ENCODE measurements at places on chromosomes 11 and 22.
A peak's percentile ranks its signal among the peaks of the same experiment; 100 is the strongest.

GRCh38 chr11:37841016-37841415 is 1243.0 kb upstream of the RAG2 start:
- H3K27ac ChIP-seq, result no peak overlapping the region
- no peaks in the 10 kb centered on the region for H3K36me3 ChIP-seq
- H3K27me3 ChIP-seq, result no peaks in the 10 kb centered on the region

- H3K4me3 ChIP-seq, result peak overlapping the region; percentile 94
- no peaks in the 10 kb centered on the region for H3K27me3 ChIP-seq
- peak overlapping the region; percentile 84 for H3K27ac ChIP-seq
- H3K4me1 ChIP-seq, result peaks cover 14% of the 10 kb centered on the region
- no peaks in the 10 kb centered on the region for H3K36me3 ChIP-seq
These were observed 598 bp downstream of the CABIN1 start for GRCh38 chr22:24011735-24012068.

DNA sequence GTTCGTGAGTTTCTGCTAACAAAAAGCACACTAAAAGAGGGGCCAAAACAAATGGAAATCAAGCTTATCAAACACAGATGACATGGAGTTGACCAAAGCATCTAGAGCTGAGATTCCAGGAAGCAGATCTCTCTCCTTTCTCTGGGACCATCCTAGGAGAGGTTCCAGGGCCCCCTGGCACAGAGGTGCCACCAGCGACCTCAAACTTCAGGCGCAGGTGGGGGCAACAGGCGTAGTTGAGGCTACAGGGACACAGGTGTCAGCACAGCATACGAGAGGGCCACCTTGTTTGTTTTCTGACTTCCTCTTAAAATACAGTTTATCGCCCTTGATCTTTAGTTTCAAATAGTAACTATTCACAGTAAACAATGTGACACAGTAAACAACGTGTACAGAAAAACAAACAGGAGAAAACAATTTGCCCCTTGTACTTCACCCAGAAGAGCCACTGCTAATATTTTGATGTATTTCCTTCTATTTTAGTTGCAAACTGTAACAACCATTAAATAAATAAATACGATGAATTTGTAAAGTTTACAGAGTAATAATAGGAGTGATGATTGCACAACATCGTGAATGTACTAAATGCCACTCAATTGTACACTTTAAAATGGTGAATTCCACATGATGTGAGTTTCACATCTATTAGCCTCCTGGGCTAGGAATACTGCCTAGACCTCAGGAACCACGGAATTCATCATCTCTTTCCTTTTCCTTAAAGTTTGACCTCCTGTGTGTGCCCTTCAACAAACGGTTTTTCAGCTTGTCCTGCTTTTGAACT is 52.2 kb downstream of the IGLL5 start:
- no peak for DNase-seq
- H3K4me3 ChIP-seq, result no peak overlapping the region
- H3K27ac ChIP-seq, result no peak overlapping the region
- H3K27me3 ChIP-seq, result peaks cover 31% of the 10 kb centered on the region
- no peaks in the 10 kb centered on the region for H3K4me1 ChIP-seq

DNA sequence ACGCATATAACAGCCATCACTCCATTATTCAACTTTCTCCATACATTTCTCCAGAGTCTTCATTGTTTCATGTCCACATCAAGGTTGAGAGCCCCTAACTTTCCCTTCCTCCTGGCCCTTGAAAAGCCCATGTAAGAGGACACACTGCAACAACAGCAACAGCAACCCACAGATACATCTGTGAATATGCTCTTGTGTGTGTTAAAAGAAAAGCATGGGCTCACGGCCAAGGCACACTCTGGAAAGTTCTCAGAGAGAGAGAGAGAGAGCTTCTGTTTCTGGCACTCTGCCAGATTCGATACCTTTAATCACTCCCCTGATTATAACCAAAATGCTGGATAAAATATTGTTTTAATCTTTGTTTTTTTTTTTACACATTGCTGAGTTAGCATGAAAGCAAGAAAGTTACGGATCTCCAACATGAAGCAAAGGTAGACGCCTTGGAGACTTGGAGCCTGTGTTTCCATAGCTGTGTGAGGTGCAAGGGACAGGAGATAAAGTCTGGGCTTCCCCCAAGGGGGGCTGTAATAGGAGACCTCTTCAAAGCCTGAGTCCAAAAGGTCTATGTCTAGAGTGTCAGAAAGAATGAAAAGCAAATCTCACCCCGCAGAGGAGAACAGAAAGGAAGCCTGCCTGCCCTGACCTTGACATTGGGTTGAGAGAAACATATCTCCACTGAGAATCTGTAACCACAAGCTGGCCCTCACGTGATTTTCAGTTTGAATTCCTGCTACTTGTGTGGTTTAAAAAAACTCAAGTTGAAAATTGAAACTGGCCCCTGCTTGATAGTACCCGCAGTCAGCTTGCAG is 33.7 kb upstream of the MPPED1 start:
- no peak overlapping the region for H3K4me3 ChIP-seq
- DNase-seq, result no peak
- peaks cover 7% of the 10 kb centered on the region for H3K27me3 ChIP-seq
- no peak overlapping the region for H3K27ac ChIP-seq

DNA sequence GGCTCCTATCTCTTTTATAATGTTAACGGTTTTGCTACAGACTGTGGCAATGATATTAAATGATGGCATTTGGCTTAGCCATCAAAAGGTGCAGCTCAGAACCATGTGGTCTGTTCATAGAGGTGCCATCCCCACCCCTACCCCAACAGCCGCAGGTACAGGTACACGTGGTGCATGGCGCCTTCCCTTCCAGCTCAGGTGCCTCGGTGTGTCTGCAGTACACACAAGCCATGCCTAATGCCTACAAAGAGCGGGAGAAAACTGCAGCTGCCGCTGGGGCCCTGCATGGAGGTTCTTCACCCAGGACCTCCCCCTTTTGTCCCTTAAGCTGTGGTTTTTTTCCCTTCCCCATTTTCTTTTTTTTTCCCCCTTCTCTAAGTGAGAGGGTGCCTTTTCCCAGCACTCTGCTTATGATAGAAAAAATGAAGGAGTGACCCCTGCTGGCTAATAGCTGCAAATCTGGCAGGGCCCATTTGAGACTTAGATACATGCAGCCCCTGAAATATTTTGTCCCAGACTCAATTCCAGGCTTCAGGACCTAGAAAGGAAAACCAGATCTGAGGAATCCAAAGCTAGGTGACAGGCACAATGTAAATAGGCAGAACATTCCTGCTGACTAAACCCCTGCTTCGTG is 6.5 kb downstream of the OR52M1 start:
- no peaks in the 10 kb centered on the region for H3K36me3 ChIP-seq
- no peak for DNase-seq
- no peak overlapping the region for H3K27ac ChIP-seq
- H3K27me3 ChIP-seq, result no peaks in the 10 kb centered on the region
- H3K4me3 ChIP-seq, result no peak overlapping the region

- H3K4me1 ChIP-seq, result peaks cover 73% of the 10 kb centered on the region
- H3K27ac ChIP-seq, result peak overlapping the region; percentile 94
- no peaks in the 10 kb centered on the region for H3K27me3 ChIP-seq
- H3K36me3 ChIP-seq, result no peaks in the 10 kb centered on the region
- H3K4me3 ChIP-seq, result no peak overlapping the region
- DNase-seq, result no peak
These were observed 9.1 kb downstream of the MICAL2 start for GRCh38 chr11:12119502-12119901.

DNA sequence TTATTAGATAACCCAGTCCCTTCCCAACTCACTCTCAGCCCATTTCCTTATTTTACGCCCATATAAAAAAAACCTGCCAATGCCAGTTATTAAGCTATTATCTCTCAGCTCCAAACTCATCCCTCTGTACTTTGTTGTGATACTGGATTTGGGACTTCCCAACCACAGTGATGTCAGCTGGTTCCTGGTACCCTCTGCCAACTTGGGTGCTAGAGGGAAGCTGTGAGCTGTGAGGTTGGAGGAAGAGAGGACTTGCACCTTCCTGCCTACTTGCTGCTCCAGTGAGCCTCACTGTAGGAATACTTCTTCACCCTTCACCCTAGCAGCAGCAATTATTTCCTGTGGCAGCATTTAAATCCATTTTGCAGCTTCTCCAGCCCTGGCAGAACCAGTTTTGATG is 19.2 kb upstream of the CSF2RB start:
- DNase-seq, result no peak
- H3K4me1 ChIP-seq, result no peaks in the 10 kb centered on the region
- H3K27me3 ChIP-seq, result peaks cover 10% of the 10 kb centered on the region
- no peak overlapping the region for H3K27ac ChIP-seq
- H3K4me3 ChIP-seq, result no peak overlapping the region

- H3K27ac ChIP-seq, result no peak overlapping the region
- H3K4me1 ChIP-seq, result peaks cover 16% of the 10 kb centered on the region
- H3K27me3 ChIP-seq, result no peaks in the 10 kb centered on the region
- H3K4me3 ChIP-seq, result no peak overlapping the region
- no peak for DNase-seq
- no peaks in the 10 kb centered on the region for H3K36me3 ChIP-seq
These were observed 2.9 kb downstream of the IL18 start for GRCh38 chr11:112161012-112161411.

DNA sequence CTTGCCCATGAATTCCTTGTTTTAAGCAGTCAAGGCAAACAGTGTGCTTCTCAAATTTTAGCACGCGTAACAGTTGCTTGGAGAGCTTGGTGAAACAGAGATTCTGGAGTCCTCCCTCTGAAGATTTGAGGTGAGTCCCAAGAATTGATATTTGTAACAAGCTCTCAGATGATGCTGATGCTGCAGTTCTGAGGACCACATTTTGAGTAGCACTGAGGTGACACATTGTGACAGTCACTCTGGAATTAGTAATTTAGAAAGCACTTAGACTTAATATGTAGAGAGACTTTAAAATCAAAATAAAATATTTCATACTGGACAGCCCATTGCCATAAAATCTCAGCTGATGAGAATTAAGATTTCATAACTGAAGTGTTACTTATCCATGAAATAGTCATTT is 38.5 kb downstream of the DNAJC24 start:
- H3K4me1 ChIP-seq, result no peaks in the 10 kb centered on the region
- H3K4me3 ChIP-seq, result no peak overlapping the region
- H3K27me3 ChIP-seq, result no peaks in the 10 kb centered on the region

DNA sequence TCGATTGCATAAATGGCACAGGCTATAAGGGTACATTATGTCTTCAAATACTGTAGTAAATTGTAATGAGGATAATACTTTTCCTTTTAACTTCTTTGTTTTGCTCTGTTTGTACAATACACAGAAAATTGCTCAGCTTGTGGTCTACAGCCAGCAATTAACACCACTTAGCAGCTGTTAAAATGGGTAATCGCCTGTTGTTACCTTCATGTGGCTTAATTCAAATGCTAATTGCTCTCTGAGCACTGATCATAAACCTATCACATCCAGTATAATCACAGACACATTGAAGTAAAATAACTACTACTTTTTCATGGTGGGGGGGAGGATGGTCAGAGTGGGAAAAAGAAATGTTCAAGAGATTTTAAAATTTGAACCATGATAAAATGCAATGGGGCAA is 1164.1 kb upstream of the CNTN5 start:
- H3K4me1 ChIP-seq, result no peaks in the 10 kb centered on the region
- no peaks in the 10 kb centered on the region for H3K36me3 ChIP-seq
- no peak overlapping the region for H3K27ac ChIP-seq
- H3K4me3 ChIP-seq, result no peak overlapping the region

DNA sequence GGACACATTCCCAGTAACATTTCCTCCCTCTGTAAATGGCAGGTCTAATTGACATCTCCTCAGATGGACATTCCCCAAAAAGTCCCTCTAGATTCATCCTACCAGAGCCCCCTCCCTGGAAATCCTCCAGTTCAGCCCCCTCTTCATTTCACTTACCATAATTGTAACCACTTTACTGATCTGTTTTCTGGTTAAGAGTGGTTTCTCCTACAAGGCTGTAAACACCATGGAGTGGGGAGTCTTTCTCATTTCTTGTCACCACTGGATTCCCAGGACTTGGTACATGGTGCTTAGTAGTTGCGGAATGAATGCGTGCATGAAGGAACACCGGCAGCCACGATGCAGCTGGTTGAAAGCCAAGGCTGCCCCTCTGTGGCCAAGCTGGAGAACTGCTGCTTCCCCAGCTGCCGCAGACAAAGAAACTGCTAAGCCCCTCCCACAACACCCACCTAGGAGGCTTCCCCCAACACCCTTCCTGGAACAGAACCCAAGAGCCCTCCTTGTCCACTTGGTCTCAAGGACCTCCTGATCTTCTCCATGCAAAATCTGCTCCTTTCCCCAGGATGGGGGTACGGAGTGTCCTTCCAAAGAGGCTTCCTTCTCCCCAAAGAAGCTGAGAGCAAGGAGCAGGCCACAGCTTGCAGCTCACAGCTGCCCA is 18.6 kb upstream of the SCARF2 start:
- H3K27ac ChIP-seq, result no peak overlapping the region
- H3K4me1 ChIP-seq, result no peaks in the 10 kb centered on the region
- no peaks in the 10 kb centered on the region for H3K27me3 ChIP-seq
- peaks cover 7% of the 10 kb centered on the region for H3K36me3 ChIP-seq
- peak; percentile 70 for DNase-seq
- H3K4me3 ChIP-seq, result no peak overlapping the region

DNA sequence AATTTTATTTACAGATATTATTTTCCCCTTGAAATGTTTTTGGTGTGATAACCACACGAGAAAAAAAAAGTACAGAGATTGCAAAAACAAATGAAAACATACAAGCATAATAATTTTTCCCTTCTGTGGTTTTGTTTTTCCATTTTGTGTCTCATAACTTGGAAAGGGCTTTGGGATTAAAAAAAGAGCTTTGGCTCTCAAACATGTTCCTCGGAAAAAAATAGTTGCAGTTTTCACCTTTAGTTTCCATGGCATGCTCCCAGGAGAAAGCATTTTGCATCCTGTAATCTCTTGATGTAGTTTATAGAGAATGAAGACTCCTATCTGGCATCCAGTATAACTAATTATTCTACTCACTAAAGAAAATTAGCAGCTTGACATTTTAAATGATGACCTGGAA is 362.1 kb upstream of the PDGFD start:
- H3K27me3 ChIP-seq, result no peaks in the 10 kb centered on the region
- H3K4me3 ChIP-seq, result no peak overlapping the region
- H3K27ac ChIP-seq, result no peak overlapping the region

GRCh38 chr11:44952500-44953260 is 2.0 kb upstream of the TP53I11 start:
- H3K27me3 ChIP-seq, result no peaks in the 10 kb centered on the region
- H3K4me1 ChIP-seq, result no peaks in the 10 kb centered on the region
- DNase-seq, result no peak
- H3K27ac ChIP-seq, result no peak overlapping the region

GRCh38 chr11:111444040-111444439 is 65.0 kb upstream of the POU2AF1 start:
- no peaks in the 10 kb centered on the region for H3K4me1 ChIP-seq
- no peak overlapping the region for H3K4me3 ChIP-seq
- no peaks in the 10 kb centered on the region for H3K36me3 ChIP-seq
- H3K27me3 ChIP-seq, result no peaks in the 10 kb centered on the region

DNA sequence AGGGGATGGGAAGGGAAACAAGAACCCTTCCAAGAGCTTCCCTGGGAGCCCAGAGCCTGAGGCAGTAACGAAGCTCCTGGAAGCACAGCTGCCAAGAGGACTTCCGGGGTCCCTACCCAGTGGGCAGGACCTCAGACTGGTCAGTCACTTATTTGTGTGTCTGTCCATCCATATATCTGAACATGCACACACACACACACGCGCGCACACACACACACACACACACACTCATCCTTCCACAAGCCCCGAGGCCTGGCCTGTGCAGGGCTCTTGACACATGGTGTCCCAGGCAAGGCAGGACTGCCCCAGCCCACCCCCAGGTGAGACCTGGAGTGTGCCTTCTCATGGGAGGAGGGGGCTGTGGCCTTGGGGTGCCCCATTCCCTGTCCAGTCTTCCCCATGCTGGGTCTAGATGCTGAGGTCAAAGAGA is 44.9 kb downstream of the IGLL5 start:
- peaks cover 16% of the 10 kb centered on the region for H3K27me3 ChIP-seq
- no peak overlapping the region for H3K4me3 ChIP-seq
- H3K4me1 ChIP-seq, result no peaks in the 10 kb centered on the region

- H3K27ac ChIP-seq, result no peak overlapping the region
- H3K4me1 ChIP-seq, result no peaks in the 10 kb centered on the region
- no peak for DNase-seq
- no peak overlapping the region for H3K4me3 ChIP-seq
- H3K36me3 ChIP-seq, result no peaks in the 10 kb centered on the region
- H3K27me3 ChIP-seq, result no peaks in the 10 kb centered on the region
These were observed 24.9 kb downstream of the CTSC start for GRCh38 chr11:88312628-88313027.
